Activated CD8-positive, alpha-beta T cell treated with anti-CD3 and anti-CD28 coated beads, Interleukin-2, amount 10 ng/mL, durations not matched to agents 7 days and 5 days (primary cell): ENCODE measurements at places on chromosomes 12 and 14. TPM values are rescaled to one million over a fixed set of nuclear protein-coding genes. Genes with fewer than 3 reads are reported as not detected.

DNA sequence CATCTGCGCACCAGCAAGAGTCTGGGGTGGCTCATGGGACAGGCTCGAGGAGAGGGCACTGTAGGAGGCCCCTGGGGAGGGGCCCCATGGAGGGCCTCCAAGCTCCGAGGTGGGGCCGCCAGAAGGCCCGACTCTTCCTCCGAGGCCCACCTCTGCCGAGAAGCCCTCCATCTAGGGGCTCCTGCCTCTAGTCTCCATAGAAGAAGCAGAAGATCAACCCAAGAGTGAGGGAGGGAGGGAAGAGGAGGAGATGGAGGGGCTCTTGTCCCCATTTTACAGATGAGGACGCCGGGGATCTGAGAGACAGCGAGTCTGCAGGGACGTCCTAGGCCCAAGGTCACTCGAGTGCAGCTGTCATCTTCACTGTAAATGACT, 41.2 kb downstream of the DIO3 start:
- DNase-seq, result peak; percentile 9

DNA sequence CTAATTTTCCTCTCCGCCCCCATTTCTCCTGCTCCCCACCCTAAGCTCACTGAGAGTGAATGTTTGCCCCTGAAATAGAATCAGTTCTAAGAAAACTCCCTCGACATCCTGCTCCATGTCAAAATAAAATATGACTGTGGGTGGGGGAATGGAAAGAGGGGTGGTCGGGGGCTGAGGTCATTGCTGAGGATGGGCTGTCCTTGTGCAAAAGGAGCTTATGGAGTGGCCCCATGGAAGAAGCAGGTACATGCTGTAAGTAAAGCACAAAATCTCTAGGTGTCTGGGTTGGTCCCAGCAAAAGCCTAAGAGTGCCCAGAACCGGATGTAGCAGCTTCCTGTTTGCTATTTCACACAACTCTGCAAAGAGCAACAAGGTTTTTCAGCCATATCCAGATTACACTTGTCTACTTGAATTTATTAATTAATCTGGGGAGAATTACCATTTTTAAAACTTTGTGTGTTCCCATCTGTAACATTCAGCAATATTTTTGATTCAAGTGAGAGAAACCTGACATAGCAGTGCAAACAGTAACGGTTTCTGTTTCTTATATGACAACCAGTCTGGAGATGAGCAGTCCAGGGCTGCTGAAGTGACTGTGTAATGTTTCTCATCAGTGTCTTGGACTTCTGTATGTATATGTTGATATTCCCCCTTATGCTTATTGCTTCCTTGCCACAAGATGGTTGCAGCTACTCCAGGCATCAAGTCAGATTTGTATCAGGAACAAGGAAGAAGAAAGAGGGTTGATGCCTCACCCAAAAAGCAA, 40.4 kb upstream of the GZMB start:
- peak; percentile 76 for DNase-seq

DNA sequence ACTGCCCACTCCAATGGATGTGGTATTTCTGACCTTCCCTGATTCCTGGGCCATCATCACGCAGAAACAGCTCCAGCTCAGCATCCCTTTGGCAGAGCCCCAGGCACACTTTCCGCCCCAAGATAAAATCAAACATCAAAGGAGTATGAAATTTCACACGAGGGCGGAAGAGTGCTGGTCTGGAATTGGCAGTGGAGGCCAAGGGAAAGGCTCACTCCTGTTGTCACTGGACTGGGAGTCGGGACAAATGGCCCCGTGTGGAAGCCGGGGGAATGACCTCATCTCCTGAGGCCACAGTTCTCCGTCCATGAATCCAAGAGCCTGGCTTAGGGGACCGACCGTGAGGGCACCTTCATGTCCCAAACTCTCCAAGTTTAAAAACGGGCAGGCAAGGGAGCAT, 40.9 kb downstream of the FZD10 start:
- no peak for DNase-seq

GRCh38 chr14:105490267-105490571, 827 bp upstream of the TEDC1 start:
- no peak for DNase-seq

DNA sequence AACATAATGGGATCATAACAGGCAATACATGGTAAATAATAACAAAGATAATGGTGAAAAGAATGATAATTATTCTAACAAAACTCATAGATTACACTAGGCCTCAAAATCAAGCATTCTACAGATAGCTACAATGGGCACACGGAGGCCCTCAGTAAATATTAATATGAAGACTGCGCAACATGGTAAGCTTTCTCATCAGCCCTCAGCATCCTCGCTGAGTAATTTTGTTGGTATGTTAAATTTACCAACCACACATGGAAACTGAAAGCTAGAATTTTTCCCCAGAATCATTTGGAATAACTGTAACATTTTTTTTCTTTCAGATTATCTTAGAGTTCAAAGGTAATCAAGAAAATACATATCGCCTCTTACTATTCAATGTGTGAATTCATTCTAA, 74.2 kb upstream of the PYGL start:
- DNase-seq, result no peak

- DNase-seq, result no peak
Measured at GRCh38 chr12:3170423-3171194, 93.4 kb downstream of the TSPAN9 start.

- DNase-seq, result no peak
Measured at GRCh38 chr12:106085213-106085612, 53.5 kb downstream of the NUAK1 start.

DNA sequence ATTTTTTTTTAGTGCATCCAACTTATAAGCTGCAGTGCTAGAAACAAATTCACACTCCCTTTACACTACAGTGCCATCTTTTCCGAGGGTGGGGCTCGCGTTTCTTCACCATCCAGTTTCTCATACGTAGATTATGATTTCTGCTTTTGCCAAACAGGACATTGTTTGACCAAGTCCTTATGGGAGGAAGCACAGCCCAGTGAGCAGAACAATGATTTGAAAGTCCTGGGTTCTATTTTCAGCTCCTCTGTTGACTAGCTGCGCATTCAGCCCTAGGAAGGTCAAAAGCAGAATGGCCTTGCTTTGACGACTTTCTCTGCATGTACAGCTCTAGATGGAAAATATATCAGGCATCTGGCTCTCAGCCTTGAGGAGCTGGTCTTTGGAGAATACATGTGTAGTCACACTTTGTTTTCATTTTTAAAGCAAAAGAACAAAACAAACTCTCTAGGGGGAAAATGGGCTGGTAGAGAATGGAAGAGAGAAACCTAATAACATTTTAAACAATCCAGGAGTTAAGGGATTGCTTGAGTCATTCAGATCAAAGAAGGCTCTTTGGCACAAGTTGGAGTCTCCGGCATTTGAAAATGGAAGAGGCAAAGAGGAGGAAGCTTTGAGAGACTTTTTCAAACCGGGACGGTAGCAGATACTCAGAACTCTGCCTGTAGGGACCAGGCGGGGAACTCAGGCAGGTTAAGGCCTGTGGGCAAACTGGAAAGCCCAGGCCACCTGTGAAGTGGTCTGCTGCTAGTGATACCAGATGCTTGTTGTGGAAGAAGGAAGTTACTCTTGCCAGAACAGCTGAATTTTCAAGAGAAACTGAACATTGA, 257.3 kb upstream of the PLEKHG7 start:
- no peak for DNase-seq

The OR4K2 gene
- total RNA-seq, result not detected

The IGF1 gene
- total RNA-seq, result 0.52 TPM
